ENCODE measurements at places on chromosomes 6 and 20. TPM values are rescaled to one million over a fixed set of nuclear protein-coding genes. Genes with fewer than 3 reads are reported as not detected.

The HSPA12B gene
- 7.3 TPM for total RNA-seq

The PDE7B gene
- 8.1 TPM for total RNA-seq

The PBX2 gene
- 77.2 TPM for total RNA-seq

The POM121L2 gene
- total RNA-seq: not detected

The CPXM1 gene
- total RNA-seq: 10.1 TPM

The LTB gene
- total RNA-seq: not detected

The DNMT3B gene
- 2.2 TPM for total RNA-seq

The C20orf202 gene
- not detected for total RNA-seq

The MOG gene
- not detected for total RNA-seq

- H3K27me3 ChIP-seq: no peaks in the 10 kb centered on the region
- no peaks in the 10 kb centered on the region for H3K36me3 ChIP-seq
- no peak for DNase-seq
- no peak overlapping the region for H3K27ac ChIP-seq
These were observed 6.6 kb upstream of the SERPINB9 start for GRCh38 chr6:2909718-2910117.

DNA sequence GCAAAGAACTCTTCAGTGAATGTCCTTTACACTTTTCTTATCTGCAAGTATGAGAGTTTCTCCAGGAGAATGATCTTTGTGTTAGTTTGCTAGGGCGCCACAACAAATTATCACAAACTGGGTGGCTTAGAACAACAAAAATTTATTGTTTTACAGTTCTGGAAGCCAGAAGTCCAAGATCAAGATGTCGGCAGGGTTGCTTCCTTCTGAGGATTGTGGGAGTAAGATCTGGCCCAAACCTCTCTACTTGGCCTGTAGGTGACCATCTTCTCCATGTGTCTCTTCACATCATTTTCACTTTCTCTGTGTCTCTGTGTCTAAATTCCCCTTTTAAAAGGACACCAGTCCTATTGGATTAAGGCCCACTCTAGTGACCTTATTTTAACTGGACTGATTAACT is 103.0 kb downstream of the ADTRP start:
- no peak for DNase-seq
- H3K4me3 ChIP-seq: no peak overlapping the region
- H3K27ac ChIP-seq: no peak overlapping the region

GRCh38 chr6:53992522-53992921 is 118.7 kb upstream of the MLIP start:
- no peaks in the 10 kb centered on the region for H3K27me3 ChIP-seq
- H3K4me3 ChIP-seq: no peak overlapping the region
- DNase-seq: no peak
- no peaks in the 10 kb centered on the region for H3K36me3 ChIP-seq

DNA sequence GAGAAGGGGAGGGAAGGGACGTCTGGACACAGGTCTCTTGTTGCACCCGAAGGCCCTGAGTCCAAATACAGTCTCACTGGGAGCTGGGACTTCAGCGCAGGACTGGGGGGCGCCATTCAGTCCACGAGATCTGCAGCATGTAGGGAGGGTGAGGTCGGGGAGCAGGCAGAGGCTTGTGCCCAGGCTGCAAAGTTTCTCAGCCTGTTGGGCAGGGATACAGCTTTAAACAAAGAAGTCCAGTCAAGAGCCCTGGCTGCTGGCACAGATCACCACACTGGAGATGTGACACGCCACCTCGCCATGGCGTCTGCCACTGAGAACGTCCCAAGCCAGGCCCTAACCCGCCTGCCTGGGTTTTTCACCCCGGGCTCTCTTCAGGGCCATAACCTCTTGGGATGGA is 256.6 kb downstream of the DLL1 start:
- no peak overlapping the region for H3K4me3 ChIP-seq
- no peaks in the 10 kb centered on the region for H3K4me1 ChIP-seq
- no peak for DNase-seq
- no peaks in the 10 kb centered on the region for H3K36me3 ChIP-seq
- no peaks in the 10 kb centered on the region for H3K27me3 ChIP-seq
- no peak overlapping the region for H3K27ac ChIP-seq

DNA sequence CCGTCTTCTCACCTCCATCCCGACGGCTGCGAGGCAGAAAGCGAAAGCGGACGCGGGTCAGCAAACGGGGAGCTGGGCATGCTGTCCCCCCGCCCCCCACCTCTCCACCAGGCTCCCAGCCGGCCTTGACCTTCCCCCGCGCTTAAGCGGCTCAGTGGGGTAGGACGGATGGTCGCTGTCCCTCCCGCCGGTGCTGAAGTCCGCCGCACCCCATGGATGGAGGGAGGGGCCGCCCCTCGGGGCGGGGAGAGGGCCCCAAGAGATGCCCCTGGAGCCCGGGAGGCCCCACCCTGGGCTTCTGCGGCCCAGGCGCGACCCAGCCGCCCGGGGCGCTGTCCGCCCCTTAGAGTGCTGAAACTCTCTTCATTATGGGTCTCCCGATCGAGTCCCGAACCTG is at the start of gene KCNB1:
TSS of gene KCNB1 (minus strand) at position 48 of the 397 bp plus-strand sequence. CDS start 188 bp downstream, outside the sequence.
- no peaks in the 10 kb centered on the region for H3K36me3 ChIP-seq
- H3K27ac ChIP-seq: no peak within 1 kb of the TSS
- H3K4me1 ChIP-seq: peaks cover 22% of the 10 kb centered on the region
- peaks cover 8% of the 10 kb centered on the region for H3K27me3 ChIP-seq
- peak; percentile 78 for DNase-seq

- H3K27ac ChIP-seq: no peak overlapping the region
- no peaks in the 10 kb centered on the region for H3K4me1 ChIP-seq
- no peak overlapping the region for H3K4me3 ChIP-seq
These were observed 9.2 kb upstream of the GTF2H4 start for GRCh38 chr6:30898750-30899360.

DNA sequence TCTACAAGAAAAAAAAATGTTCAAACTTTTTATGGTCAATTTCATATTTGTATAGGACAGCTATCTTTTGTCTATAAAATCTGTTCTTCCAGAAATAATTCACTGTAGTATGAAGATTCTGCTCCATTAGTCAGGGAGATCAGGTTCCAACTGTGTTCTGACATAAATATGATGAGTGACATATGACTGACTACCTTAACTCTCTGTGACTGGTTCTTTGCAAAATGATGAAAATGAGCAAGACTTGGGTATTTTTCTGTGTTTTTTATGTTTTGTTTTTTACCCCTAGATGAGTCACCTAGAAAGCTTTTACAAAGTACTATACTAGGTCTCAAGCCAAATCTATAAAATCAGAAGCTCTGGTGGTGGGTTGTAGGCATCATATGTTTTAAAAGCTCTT is 229.6 kb downstream of the MMUT start:
- no peak overlapping the region for H3K4me3 ChIP-seq
- no peak for DNase-seq
- H3K27ac ChIP-seq: no peak overlapping the region
- H3K4me1 ChIP-seq: no peaks in the 10 kb centered on the region
- no peaks in the 10 kb centered on the region for H3K27me3 ChIP-seq

- no peak for DNase-seq
- H3K36me3 ChIP-seq: no peaks in the 10 kb centered on the region
- H3K27ac ChIP-seq: no peak overlapping the region
- no peaks in the 10 kb centered on the region for H3K27me3 ChIP-seq
- no peak overlapping the region for H3K4me3 ChIP-seq
- H3K4me1 ChIP-seq: peaks cover 3% of the 10 kb centered on the region
These were observed 4.1 kb downstream of the MYLK4 start for GRCh38 chr6:2746557-2747061.

DNA sequence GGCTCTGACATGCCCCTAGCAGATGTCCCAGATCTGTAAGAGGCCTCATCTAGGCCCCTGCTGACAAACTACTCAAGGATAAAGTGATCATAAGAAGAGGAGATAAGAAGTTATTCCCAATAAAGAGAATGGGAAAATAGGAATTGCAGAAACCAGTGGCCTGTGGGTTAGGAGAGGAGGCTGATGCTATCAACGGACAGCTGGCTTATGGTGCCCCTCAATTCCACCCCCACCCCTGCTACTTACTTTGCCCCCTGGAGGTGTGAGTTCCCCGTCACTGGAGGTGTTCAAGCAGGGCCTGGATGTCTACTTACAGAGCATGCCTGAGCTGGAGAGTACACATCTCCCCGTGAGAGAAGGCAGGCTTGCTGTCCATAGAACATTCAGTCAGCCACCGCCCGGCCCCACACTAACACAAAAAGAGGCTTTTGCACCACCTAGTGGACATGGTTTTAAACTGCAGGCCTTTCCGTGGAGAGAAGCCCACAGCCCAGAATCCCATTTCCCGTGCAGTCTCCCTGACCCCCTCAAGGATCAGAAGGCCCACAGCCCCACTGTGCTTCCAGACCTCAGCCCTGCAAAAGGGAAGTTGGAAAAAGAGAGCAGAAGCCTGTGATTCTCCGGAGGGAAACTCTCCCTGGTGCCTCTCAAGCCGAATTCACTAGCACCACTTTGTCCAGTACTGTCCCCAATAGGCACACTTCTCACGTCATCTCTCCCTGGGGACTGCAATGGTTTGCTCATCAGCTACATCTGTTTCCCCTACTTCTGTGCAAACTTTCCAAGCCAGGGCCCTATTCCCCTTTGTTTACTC is 23.8 kb upstream of the BNIP5 start:
- H3K4me1 ChIP-seq: no peaks in the 10 kb centered on the region
- no peak overlapping the region for H3K27ac ChIP-seq
- H3K36me3 ChIP-seq: no peaks in the 10 kb centered on the region
- no peaks in the 10 kb centered on the region for H3K27me3 ChIP-seq

DNA sequence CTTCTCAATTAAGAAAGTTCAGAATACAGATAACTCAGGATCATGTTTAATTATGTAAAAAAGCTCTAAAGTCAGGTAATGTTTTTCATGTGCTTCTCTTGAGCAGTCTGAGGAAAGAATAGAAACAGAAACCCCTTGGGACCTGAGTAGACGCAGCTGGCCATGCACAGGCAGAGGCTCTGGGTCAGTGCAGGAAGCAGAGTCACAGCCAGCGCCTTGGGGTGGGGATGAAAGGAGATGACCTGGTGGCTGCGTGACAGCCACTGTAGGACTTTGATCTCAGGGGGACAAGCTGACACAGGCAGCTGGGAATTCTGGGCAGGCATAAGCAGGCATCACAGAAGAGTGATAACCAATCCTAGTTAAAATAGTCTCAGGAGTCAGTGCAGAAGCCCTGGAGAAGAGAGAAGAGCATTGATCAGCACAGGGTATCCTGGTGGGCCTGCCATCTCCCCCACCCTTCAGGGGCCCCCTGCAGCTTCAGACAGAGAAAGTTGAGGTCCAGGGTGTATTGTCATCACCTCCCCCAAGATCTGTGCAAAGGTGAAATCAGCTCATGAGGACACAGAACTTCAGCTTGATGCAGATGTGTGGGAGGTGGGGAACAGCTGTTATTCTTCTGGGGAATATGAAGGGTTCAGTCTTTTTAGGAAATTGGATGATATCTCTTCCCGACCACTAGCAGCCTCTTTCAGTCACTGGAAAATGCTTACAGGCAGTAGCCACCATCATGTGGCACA is 6.4 kb downstream of the HLA-DQB1 start:
- no peaks in the 10 kb centered on the region for H3K27me3 ChIP-seq
- H3K36me3 ChIP-seq: no peaks in the 10 kb centered on the region
- H3K4me1 ChIP-seq: no peaks in the 10 kb centered on the region
- no peak for DNase-seq
- H3K27ac ChIP-seq: no peak overlapping the region

DNA sequence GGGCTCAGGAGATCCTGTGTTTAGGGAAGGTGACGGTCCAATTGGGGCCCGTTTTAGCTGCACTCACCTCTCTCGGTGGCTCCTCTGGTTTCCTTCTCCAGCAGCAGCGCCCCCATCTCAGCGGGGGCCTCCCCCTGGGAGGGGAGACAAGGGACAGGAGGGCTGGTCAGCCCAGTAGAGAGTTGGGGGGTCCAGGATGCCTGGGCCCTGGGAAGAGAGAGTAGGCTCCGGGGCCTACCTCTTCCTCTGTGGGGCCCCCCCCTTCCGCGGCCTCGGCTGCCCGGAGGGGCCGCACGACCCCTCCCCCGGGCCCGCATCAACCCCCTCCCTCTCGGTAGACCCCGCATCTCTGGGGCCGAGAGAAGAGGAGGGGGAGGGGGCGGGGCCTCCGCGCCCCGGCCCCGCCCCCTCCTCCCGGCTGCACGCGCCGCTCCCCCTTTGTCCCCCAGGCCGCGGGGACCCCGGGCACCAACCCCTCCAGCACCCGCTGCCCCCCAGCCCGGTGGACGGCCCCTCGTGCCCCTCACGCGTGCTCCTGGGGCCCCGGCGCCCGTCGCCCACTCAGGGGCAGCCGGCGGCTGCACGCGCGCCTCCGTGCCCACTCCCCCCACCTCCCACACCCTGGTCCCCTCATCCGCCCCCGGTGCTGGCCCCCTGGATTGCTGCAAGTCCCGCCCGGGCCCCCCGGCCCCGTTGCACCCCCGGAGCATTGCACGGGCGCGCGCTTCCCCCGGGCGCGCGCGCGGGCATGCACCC is 464 bp downstream of the EHMT2 start:
- H3K27ac ChIP-seq: peak overlapping the region; percentile 27
- H3K27me3 ChIP-seq: no peaks in the 10 kb centered on the region

- no peak for DNase-seq
- no peaks in the 10 kb centered on the region for H3K36me3 ChIP-seq
- no peak overlapping the region for H3K27ac ChIP-seq
- H3K4me1 ChIP-seq: peaks cover 12% of the 10 kb centered on the region
- H3K4me3 ChIP-seq: no peak overlapping the region
These were observed 684.1 kb upstream of the NRSN1 start for GRCh38 chr6:23441808-23442461.

GRCh38 chr6:146915671-146916127 is 288.5 kb upstream of the STXBP5 start:
- no peak overlapping the region for H3K27ac ChIP-seq
- H3K27me3 ChIP-seq: no peaks in the 10 kb centered on the region
- peaks cover 15% of the 10 kb centered on the region for H3K4me1 ChIP-seq

DNA sequence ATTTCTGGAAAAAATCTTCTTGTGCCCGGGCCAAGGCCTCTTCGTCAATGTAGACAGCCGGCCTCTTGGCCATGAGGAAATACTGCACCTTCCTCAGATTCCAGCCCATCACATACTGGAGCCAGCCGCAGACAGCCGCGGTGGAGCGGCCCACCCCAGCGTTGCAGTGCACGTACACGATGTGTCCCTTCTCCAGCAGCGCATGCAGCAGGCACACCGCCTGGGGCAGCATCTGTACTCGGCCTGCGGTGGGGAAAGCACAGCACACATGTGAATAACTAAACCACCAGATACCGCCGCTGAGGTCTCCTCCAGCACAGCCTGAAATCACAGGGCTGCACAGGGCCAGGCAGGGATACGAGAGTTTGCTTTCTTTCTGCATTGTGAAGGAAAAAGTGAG is 107.9 kb downstream of the EPM2A start:
- H3K36me3 ChIP-seq: peaks cover 5% of the 10 kb centered on the region
- H3K27ac ChIP-seq: no peak overlapping the region
- no peak overlapping the region for H3K4me3 ChIP-seq
- no peak for DNase-seq
- no peaks in the 10 kb centered on the region for H3K4me1 ChIP-seq
